Posterior cingulate gyrus (tissue), 11 donors: ENCODE measurements at places on chromosomes 5 and 9.

- DNase-seq: no peak
Observed at GRCh38 chr9:85859765-85860164, 81.2 kb upstream of the NAA35 start.

- DNase-seq: no peak
Observed at GRCh38 chr5:10138395-10139057, 111.2 kb downstream of the ATPSCKMT start.

- no peak for DNase-seq
Observed at GRCh38 chr5:150195736-150196485, 6.0 kb downstream of the SLC6A7 start.

DNA sequence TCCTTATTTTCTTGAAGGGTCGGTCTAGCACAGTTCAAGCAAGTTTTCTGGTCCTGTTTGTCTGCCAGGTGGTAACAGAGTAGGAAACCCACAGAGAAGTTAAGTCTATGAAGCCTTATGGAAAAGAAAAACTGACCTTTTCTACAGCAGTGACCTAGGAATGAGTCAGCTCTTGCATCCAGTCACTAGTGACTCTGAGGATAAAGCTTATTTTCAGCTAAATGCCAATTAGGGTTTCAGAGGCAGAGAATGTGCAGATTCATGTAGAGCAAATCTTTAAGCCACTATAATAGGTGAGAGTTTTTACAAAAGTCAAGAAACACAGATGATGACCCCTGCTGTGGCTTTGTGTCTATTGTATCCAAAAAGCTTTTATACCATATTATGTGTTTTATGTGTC, 100.7 kb downstream of the CWC27 start:
- DNase-seq: no peak

DNA sequence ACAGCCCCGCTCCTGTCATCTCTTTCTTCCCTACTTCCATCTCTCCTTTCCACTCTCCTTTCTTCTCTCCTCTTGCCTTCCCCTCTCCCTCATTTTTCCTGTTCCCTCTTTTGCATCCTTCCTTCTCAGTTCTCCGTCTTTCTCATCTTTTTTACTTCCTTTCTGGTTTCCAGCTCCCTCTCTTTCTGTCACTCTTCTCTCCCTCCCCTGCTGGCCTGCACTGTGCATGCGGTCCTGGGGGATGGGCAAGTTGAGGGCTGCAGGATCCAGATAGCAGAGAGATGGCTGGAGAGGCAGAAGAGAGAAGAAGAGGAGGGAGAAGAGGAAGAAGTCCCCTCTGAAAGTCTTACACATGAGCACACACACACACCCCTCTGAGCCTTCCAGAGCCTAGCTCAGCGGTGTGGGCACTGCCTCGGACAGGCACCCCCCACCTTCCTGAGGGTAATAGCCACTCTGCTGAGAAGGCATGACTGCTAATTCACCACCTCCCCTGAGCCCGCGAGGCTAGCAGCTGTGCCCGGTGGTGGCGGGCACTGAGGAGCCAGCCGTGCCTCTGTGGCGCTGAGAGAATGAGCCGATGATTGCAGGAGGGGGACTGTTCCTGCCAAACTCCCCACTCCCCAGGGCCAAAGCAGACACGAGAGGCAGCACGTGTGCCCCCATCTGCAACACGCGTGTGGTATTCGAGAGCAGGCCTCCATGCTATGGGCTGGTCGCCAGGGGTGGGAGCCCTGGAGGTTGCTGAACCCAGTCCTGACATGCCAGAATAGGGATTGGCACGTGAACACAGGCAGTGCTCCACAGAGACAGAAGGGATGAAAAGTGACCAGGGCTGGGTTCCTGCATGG, 3.7 kb upstream of the CAMK2A start:
- no peak for DNase-seq

DNA sequence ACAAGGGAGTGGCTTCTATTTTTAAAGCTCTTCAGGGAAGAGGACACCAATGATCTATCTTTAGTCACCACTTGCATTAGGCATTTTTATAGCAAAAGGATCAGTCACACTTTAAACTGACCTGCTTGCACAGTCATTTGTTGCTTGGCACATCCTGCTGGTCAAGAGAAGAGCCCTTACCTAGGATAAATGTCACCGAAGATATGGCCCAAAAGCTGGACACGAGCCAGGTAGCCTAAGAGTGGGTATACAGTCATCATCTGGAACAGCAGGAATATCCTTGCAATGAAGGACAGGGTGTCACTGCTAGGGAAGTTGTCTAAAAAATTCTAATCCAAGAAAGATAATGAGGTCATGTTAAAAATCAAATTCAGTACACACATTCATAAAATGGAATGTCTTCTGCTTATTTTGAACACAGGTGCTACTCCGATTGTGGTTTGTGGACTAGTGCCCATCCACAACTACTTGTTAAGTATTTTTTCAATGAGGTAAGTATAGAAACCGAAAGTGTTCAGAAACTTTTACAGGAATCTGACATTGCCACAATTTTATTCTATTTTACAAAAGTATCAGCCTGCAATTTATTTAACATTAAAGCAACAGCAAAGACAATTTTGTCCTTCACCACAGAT, 78.4 kb downstream of the SLC38A9 start:
- DNase-seq: no peak

- DNase-seq: no peak
Observed at GRCh38 chr5:111953351-111954127, 196.5 kb upstream of the NREP start.

GRCh38 chr9:83537331-83538171, 650 bp downstream of the FRMD3 start:
- DNase-seq: peak; percentile 13
